ENCODE measurements at places on chromosomes 11 and 22. TPM values are rescaled to one million over a fixed set of nuclear protein-coding genes. Genes with fewer than 3 reads are reported as not detected.

The HTR3B gene
- total RNA-seq, result not detected

GRCh38 chr11:131626788-131627187 lies 256.4 kb downstream of the NTM start:
- no peaks in the 10 kb centered on the region for H3K36me3 ChIP-seq
- DNase-seq, result peak; percentile 81
- no peak overlapping the region for H3K4me3 ChIP-seq
- no peaks in the 10 kb centered on the region for H3K4me1 ChIP-seq

DNA sequence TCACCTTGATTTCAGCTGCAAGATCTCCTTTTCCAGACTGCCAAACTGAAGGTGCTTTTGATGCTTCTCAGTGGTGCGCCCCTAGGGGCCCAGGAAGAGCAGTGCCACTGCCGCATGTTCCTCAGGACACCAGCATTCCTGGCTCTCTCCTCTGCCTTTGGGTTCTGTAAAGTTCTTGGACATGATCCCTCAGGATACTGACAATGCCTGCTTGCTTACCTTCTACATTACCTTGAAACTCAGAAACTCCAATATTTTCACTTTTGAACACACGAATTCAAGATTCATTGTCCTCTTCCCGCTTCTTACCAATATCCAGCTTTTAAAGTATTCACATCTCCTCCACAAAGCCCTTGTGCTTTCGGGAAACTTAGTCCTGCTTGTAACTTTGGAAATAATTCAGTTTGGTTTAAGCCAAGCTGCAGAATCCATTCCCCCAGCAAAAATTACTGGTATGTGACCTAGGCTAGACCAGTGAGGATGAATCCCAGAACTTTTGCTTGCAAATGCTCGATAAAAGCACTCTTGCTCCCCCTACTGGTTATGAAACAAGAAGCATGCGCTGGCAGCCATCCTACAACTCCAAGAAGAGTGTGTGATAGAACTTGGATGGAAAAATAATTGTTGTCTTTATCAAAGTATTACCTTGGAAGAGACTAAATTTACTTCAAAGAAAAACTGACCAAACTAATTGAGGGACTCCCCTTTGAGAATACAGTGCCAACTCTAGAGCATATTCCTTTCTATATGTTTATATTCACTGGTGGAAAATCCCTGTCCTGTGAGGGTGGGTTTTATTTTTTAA lies 16.5 kb upstream of the OR5B21 start:
- no peak overlapping the region for H3K27ac ChIP-seq
- H3K36me3 ChIP-seq, result peaks cover 20% of the 10 kb centered on the region
- H3K27me3 ChIP-seq, result no peaks in the 10 kb centered on the region
- H3K4me3 ChIP-seq, result peak overlapping the region; percentile 25

DNA sequence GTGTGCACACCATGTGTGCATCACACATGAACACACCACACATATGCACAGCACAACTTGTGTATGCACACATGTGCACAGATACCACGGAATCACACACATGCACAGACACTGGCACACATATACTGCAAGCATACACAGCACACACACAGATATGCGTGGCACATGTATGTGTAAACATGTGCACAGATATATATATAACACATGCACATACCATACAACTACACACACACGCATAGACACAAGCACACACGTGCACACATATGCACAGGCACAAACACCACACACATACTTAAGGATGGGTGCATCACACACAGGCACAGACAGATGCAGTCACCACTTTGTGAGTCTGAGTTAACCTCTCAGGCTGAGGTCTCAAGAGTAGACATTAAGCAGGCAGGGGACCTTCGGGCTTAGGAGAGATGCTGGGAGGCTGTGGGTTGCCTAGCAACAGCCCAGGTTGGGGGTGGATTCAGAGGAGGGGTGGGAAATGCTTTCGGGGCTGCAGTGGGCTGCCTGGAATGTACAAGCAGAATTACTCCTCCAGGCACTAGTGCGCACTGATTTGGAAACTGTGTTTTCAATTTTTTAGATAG lies 82.9 kb downstream of the MYO18B start:
- DNase-seq, result no peak

DNA sequence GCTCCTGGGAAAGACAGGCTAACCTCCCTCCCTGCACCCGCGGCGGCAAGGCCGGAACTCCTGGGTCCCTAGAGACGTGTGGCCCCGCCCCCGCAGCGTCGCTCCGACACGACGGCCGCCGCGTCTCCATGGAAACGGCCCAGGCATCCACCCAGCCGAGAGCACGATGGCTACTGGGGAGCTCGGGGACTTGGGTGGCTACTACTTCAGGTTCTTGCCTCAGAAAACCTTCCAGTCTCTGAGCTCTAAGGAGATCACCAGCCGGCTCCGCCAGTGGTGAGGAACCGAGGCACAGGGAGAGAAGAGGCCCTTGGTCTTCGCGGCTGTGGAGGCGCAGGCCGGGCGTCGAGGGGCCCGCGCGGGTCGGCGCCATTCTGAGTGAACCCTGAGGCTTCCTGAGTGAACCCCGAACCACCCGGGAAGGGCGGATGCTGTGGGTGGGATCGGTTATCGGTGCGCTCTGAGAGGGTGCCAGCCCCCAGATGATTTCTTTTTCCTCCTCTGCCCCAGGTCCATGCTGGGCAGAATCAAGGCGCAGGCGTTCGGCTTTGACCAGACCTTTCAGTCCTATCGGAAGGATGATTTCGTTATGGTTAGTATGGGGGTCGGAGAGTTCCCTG lies at the start of gene CFAP300:
TSS of gene CFAP300 (plus strand) at position 133 of the 620 bp plus-strand sequence. CDS start at position 167, 34 bp downstream.
- peak; percentile 93 for DNase-seq
- H3K27ac ChIP-seq, result peak within 1 kb of the TSS; percentile 77
- no peaks in the 10 kb centered on the region for H3K36me3 ChIP-seq
- peak within 1 kb of the TSS; percentile 65 for H3K4me3 ChIP-seq

- no peak for DNase-seq
- H3K36me3 ChIP-seq, result peaks cover 8% of the 10 kb centered on the region
- peaks cover 73% of the 10 kb centered on the region for H3K4me1 ChIP-seq
- H3K27me3 ChIP-seq, result no peaks in the 10 kb centered on the region
These were observed 1.3 kb downstream of the TOLLIP start for GRCh38 chr11:1307998-1308742.
